ENCODE measurements at places on chromosomes 6 and 20.

GRCh38 chr6:31764198-31764597 lies 1.7 kb downstream of the SAPCD1 start:
- no peak for DNase-seq

GRCh38 chr6:127381384-127381783 lies 38.0 kb upstream of the ECHDC1 start:
- DNase-seq, result no peak

DNA sequence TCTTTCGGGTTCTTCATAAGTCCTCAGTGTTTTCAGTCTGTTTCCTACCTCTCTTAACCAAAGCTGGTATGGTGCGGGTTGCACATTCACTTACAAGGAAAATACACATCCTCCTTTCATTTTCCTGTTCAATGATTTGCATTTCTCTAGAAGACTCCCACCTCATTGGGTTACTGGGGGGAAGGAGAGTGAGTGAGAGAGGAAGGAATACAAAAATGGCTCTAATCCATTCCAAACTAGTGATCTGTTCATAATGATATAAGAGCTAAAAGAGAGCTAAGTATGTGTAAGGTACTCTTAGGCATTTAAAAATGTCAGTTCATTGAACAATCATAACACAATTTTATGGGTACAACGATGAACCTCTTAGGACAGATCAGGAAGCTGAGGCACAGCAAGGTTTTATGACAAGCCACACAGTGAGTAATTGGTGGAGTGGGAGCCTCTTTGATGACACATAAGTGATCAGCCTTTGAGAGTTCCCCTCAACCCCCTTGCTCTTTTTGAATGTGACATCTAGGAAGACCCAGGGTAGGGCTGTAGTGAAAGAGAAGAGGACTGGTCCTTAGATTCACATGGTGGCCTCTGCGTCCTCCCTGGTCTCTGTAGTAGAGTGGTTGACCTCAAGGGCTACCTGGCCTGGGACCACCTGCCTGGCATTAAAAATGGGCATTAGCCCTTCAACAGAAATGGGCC lies 328.4 kb upstream of the SOX4 start:
- no peak for DNase-seq

DNA sequence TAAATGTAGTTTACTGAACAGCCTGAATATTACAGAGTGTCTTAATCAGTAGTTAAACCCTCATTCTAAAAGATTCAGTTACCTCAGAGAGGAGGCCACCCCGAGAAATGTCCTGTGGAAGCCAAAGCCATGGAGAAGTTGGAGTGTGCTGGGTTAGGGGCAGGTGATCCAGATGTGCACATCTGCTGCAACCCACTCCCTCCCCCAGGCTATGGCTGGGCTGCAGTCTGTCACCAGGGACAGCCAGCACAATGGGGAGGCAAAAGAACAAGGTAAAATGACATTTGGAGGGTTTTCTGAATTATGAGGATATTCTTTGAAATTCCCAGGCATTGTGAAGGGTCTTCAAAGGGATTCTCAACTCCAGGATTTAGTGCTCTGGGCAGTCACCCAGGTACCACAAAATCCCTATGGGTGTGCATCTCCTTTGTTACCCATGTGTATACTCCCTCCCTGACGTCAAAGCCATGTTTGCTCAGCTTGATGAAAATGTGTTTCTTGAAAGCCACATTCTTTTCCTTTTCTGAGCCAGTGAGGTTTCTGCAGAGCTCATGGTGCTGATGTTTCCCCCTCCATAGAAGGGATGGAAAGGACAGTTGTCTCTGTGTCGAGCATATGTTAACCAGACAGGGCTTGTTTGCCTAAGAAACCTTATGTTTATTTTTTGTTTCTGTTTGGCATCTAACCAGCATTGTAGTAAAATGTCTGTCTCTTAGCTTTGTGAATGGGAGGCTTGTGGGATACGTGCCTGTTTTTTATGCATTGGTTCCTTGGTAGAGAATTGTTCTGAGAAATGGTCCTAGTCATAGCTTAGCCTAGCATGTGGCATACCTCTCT lies 212.3 kb upstream of the TBX18 start:
- no peak for DNase-seq

DNA sequence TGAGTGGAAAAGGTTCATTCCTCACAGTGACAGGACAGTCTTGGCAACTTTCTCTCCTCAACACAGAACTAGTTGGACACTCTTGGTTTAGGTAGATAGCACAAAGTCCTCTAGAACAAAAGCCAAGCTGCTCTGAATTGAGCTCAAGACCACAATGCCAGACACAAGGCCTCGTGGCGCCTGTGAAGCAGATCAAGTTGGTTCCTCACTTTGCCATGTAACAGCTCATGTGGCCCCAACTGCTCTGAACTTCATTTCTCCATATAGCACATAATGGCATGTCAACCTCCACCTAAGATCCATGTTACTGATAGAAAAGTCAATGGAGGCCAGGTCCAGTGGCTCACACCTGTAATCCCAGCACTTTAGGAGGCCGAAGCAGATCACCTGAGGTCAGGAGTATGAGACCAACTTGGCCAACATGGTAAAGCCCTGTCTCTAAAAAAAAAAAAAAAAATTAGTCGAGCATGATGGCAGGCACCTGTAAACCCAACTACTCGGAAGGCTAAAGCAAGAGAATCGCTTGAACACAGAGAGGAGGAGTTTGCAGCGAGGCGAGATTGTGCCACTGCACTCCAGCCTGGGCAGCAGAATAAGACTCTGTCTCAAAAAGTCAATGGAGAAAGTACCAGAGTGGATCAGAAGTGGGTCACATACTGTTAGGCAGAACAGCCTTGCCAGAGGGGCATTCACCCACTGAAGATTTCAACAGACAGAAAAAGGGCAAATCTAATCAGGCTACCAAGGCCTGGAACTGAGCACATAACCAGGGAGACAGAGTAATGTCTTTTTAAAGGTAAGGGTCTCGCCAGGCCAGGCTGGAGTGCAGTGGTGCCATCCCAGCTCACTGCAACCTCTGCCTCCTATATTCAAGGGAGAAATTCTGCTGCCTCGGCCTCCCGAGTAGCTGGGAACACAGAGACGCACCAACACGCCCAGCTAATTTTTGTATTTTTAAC lies 21.2 kb downstream of the ROMO1 start:
- no peak for DNase-seq
